Stimulated activated naive CD8-positive, alpha-beta T cell treated with anti-CD3 and anti-CD28 coated beads, Interleukin-15, amount 100 ng/mL, for 72 hours (primary cell): ENCODE measurements at places on chromosomes 5 and 9.

- DNase-seq = no peak
Measured at GRCh38 chr5:167696558-167697314, 594.7 kb upstream of the WWC1 start.

GRCh38 chr5:101676646-101677045 is 619.4 kb downstream of the SLCO4C1 start:
- DNase-seq = no peak

- DNase-seq = no peak
Measured at GRCh38 chr5:17426104-17426749, 71.8 kb upstream of the TAF11L2 start.

- no peak for DNase-seq
Measured at GRCh38 chr9:136289651-136290507, 14.0 kb downstream of the CCDC187 start.

DNA sequence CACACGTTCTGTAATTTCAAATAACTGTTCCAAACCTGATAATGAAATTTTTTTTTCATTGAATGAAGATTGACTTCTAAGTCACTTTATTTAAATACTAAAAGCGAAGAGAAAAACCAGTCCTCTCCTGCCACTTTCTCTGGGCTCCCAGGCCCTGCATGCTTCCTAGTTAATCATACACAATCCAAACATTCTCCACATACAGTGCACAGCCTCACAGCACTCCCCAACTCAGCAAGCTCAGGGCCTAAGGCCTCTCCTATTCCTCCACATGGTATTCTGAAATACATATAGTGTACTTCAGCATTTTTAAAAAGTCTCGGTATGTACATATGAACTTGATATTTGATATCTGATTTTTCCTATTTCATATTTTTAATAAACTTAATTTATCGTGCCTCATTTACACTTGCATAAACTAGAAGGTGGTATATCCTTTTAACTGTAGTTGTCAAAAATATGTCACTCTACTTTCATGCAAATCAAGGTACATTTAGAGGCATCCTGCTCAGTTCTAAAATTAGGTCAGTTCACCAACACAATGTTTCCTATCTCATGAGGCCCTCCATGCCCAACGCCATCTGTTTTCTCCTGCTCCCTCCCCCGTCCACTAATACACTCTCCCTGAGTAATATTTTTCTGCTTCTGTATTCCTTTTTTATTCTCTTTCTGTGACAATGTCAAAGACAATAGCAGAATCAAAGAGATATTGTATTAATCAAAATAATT is 206.7 kb downstream of the ARRDC3 start:
- DNase-seq = no peak

- DNase-seq = peak; percentile 16
Measured at GRCh38 chr5:36305571-36306326, 4.0 kb upstream of the RANBP3L start.

- DNase-seq = no peak
Measured at GRCh38 chr5:55305345-55305744, 2.1 kb downstream of the DHX29 start.

GRCh38 chr9:83281306-83282255 is 218.6 kb upstream of the RASEF start:
- DNase-seq = no peak
